ENCODE measurements at places on chromosomes 2 and 18.

- no peak for DNase-seq
Observed at GRCh38 chr2:224258059-224258458, 143.8 kb downstream of the FAM124B start.

- DNase-seq, result no peak
Observed at GRCh38 chr2:169573974-169574299, 272 bp upstream of the FASTKD1 start.

DNA sequence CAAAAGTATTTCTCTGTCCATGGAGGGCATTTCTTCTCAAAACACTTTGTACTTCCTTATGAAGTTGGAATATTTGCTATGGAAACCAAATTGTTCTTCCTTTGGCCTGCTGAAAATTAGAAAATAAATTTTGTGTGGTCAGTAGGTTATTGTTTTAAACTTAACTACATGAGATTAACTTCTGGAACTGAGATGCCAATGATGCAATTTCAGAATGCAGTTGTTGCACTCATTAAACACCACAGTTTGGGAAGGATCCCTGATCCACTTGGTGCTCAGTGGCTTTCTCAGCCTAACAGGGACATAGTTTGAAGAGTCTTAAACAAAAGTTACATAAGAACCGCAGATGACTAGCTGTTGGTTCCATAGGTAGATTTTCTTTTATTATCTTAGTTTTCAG lies 23.3 kb upstream of the IL1R1 start:
- DNase-seq, result no peak

DNA sequence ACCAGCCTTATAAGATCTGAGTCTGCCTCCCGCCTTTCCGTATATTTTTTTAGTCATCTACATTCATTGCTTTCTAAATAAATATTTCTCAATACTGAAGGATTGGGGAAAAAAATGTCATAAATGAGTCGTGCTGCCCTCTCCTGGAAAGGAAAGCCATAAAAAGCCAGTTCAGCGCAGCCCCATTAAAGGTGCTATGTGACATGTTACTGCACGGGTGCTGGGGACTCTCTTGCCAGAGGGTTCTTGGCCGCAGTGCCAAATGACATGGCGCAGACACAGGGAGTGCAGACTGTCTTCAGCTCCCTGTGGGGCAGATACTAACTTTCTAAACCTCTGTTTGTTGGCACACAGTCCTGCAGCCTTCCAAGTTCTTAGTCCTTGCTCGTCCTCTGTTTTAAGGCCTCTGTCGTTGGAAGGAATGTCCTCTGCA lies 53.7 kb upstream of the MAP3K20 start:
- DNase-seq, result no peak

DNA sequence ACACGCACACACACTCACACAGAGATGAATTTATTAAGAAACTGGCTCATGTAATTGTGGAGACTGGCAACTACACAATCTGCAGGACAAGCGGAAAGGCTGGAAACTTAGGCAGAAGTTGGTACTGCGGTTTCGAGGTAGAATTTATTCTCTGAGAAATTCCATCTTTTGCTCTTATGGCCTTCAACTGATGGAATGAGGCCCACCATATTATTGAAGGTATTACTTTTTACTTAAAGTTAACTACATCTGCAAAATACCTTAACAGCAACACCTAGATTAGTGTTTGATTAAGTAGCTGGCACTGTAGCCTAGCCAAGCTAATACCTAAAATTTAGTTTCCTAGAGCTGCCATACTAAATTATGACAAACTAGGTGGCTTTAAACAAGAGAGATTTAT lies 384.0 kb upstream of the UBE2E3 start:
- no peak for DNase-seq

- no peak for DNase-seq
Observed at GRCh38 chr2:203853271-203853670, 14.3 kb upstream of the CTLA4 start.

DNA sequence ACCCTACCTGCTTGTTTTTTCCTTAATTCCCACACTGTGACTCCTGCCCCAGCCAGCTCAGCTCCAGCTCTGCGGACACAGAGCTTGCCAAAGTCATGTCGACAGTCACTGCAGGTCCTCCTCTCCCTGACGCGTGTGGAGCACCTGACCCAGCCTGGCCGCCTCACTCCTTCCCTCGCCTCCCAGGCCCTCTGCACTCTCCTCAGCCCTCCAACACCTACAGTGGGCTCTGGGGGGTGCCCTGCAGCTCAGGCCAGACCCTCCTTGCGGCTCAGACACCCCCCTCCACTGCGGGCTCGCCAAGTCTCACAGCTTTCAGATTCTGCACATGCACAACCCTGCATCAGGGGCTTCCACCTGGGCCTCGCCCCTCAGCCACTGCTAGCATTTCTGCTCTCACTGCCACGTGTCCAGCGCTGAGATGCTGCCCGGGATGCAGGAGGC lies 68.3 kb downstream of the NDUFA10 start:
- DNase-seq, result no peak

GRCh38 chr18:8450013-8450412 lies 159.2 kb upstream of the RAB12 start:
- DNase-seq, result no peak

DNA sequence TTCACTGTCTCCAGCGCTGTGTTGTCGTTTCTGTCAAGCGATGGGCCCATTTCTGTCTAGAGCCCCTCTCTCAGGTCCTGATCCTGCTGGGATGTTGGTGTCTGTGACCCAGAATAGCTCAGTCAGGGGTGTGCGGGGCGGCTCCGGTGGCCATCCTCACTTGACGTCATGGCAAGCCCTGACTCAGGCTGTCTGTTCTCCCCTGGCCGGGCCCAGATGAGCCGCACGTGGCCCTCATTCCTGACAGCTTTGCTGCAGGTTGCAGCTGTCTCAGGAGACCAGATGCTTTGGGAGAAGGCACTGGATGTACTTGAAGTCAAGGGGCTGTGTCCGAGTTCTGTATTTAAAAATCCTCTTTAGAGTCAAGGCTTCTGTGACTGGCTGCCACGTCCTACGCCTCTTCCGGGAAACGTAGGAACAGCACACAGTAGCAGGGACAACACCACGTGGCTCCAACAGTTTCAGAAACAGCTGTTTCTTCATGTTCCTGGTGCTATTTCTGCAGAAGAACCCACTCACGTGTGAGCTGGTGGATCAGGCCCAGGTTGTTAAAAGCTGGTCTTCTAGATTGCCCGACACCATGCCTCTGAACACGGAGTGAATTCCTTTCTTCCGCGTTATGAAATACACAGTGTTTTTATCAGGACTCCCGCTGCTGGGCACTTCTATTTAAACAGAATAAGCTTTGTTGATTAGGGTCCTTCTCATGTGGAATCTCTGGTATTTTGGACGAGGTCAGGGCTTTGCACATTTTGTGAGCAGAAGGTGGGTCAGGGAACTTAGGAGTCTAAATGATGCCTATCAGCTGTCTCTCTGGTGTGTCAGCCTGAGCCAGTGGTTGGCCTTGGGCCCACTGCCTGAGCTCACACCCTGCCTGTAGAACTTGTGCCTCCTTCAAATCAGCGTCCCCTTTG lies 28.3 kb upstream of the NTSR2 start:
- DNase-seq, result no peak

DNA sequence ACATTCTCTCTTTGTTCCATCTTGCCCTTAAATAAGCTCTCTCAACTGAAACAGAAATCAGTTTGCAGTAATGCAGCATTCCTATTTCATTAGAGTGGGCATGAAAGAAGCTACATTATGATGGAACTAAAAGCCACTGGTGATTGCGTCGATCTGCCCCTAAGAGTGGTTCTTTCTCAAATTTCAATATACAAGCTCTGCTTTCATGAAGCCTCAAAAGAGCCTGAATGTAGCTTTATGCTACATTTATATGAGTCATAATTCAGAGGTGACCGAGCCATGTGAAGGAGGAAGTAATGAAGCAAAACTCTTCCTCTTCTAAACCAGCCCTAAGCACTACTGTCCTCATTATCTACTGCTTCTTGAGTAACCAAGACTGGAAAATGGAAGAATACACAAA lies 64.8 kb upstream of the CYTIP start:
- no peak for DNase-seq

DNA sequence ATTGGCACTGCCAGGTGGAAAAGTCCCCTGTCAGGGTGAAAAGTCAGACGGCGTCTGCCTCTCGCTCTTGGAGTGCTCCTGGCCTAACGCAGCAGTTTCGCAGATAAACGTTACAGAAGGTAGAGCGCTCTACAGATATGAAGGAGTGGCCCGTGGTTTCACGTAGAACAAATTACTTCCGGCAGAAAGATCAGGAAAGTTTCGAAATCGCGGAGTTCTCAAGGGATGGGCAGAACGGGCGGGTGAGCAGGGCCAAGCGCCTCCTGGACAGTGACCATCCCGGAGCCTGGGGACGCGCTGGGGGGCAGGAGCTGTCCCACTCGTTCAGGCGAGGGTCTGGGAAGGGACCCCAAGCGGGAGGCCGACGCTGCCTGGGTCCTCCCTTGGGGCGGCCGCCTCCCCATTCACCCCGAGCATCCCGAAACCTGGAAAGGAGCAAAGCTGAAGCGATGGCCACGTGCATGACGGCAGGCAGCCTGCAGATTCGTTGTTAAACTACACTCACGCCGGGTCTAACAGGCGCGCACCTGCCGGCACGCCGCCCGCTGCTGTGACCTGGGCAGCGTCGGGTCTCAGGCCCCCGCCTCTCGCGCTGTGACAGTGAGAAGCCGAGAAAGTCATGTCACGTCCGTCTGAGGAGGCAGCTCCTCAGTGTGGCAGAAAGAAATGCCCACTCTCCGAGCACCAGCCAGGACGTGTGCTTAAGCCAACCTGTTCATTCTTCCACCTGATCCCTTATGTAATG lies 122.9 kb upstream of the SALL3 start:
- no peak for DNase-seq

DNA sequence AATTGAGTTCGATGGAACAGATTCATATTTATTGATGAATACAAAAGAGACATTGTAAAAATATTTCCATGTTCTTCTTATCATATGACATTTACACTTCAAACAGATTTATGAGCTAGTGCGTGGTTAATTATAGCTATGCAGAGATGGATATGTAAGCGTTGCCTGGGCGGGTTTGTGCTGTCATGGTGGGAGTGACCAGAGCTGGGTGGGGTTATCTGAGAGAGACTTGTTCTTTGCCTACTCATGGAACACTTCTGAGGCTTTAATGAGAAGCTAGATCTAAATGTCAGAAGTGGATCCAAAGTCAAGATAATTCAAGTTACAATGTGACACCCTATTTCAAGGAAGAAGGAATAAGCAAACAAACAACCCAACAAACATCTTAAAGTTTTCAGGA lies 162.3 kb upstream of the ZEB2 start:
- no peak for DNase-seq

DNA sequence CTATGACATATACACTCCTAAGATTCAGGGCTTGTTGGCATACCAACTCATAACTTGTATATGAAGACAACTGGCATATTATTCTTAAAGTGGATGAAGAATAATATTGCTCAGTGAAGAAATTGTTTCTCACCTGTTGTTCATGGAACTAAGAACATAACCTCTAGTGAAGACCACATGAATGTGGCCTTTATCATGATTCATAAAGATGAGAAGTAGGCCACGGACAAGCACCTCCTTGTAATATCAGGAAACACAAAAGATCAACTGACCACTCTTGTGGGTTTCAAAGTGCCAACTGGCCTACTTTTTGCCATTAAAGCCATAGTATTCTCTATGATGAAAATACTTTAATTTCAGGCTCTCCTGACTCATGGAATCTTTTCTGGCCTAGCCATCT lies 407.4 kb downstream of the GRB14 start:
- DNase-seq, result no peak

- no peak for DNase-seq
Observed at GRCh38 chr2:26196683-26197418, 24.0 kb downstream of the GAREM2 start.

DNA sequence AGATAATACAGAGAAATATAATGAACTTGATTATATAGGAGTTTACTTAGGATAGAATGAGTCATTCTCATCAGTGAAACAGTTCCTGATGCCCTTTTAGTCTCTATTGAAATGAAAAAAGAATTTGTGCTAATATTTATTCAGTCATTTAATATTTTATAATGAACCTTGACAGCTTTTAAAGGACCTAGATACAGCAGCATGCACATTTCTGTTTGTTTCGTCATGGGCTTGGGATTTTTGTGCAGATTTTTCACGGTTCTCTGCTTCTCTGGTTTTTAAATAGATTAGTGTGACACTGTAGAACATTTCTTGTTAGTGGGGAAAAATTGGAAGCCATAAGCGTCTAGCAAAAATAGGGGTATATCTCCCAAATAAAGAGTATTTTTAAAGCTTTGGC lies 60.7 kb downstream of the NABP1 start:
- no peak for DNase-seq

GRCh38 chr18:9058406-9058805 lies 44.1 kb upstream of the NDUFV2 start:
- DNase-seq, result no peak

DNA sequence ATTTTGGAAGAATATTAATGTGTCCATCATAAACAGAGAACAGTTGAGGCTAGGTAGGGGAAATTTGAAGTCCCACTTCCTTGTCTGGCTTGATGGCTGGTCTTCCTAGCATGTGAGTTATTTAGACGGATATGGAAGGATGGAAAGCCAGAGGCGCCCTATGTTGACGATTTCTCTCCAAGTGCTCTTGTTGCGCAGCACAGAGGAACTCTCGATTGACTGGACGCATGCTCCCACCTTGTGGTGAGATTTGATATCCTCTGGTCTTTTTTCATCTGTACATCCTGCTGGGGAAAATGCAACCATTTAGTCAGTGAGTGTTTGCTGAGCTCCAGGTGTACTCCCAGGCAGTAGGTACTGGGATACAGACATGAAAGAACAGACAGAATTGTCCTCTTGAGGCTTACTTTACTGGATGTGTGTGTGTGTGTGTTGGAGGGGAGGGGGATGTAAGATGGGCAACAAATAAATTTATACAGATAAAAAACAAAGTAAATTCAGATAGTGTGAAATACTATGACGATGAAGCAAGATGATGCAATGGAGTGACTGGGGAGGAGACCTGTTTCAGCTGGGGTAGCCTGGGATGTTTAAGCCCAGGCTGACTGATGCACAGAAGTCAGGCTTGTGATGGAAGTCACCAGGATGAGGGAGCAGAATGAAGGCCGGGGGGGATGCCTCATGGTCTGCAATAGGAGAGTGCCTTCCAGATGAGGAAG lies 137.2 kb downstream of the TRIM43 start:
- DNase-seq, result peak; percentile 41

DNA sequence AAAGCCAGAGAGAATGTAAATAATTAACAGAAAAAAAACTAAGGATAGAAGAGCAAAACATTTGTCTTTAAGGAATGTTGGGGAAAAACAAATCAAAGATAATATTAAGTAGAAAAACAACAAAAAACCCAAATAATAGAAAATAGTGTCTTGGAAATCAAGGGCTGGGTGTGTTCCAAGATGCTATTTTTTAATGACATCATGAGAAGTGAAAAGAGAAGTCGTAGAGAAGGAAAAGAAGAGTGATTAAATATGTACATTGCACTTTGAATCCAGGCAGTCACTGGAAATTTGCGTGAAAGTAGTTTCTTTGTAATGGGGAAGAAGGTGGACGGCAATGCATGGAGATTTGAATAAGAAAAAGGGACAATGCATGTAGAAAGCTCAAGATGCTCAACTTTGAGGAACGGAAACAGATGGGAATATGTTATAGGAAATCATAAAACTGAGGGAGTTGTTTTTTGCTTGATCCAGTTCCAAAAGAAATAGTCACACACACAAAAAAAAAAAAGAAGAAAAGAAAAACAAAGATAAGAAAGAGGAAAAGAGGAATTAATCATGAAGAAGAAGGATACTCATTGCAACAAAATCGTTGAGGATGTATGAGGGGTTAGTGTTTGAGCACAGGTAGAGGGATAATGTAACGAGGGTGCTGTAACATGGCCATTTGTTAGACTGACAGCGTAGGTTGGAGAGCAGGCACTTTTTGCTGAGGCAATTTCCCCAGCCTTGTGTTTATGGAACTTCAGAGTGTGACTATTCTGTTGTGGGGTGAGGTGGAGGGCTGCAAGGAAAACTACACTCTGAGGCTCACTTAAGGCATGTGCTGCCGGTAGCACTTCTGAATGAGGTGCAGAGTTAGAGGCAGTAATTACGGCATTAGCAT lies 184.1 kb downstream of the CALCRL start:
- DNase-seq, result no peak

Data from CD4-positive, alpha-beta T cell treated with Interleukin-17A for 1 hour (primary cell).